ENCODE measurements at places on chromosomes 2 and 18. TPM values are rescaled to one million over a fixed set of nuclear protein-coding genes. Genes with fewer than 3 reads are reported as not detected.

The C2orf66 gene
- not detected for total RNA-seq

DNA sequence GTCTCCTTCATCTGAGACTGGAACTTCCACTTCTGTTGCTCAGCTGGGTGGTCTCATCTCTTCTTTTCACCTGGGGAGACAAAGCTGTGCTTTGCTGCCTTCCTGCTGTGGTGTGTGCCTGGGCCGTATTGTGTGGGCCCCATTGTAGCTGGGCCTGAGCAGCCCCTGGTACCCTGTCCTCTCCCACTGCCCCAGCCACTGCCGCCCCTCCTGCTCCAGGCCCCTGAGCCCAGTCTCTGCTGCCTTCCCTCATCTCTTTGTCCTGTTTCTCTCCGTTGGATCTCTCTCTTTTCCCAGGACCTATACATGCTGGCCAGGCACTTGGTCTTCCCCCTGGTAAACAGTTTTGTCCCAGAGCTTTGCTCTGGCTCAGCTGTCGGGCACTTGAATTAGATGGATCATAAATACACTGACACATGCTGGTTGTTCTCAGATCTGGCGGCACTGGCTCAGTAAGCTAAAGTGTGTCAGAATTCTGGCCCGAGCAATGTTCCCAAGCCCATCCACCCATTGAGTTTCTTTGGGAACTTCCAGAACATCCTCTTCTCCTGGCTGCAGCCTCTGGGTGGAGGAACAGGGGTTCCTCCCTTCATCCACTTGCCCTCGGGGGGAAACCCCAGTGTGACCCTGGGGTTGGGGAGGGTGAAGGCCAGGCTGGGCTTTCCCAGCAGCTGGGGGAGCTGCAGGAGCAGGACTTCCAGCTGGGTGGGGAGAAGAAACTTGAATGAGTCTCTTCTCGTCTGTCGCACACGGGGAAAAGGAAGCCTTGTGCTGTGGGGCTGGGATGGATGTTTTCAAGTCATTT lies 99.0 kb downstream of the DGKD start:
- no peak for DNase-seq

The IL1RN gene
- total RNA-seq, result not detected

GRCh38 chr2:74529357-74530238 lies at the start of the genes AUP1 and HTRA2:
Gene AUP1, minus strand, starts transcription at chr2:74529706. Its CDS starts 77 bp downstream, at chr2:74529629.
Gene HTRA2, plus strand, starts transcription at chr2:74529933. Its CDS starts 74 bp downstream, at chr2:74530007.
- peak; percentile 99 for DNase-seq

The NT5C1B gene
- total RNA-seq, result not detected

The OR6B2 gene
- not detected for total RNA-seq
